Large intestine (tissue), 12 donors: ENCODE measurements at places on chromosomes 3 and 15.

GRCh38 chr3:116517308-116517707 lies 72.0 kb upstream of the LSAMP start:
- H3K36me3 ChIP-seq: no peaks in the 10 kb centered on the region
- no peaks in the 10 kb centered on the region for H3K27me3 ChIP-seq
- no peak overlapping the region for H3K27ac ChIP-seq
- no peaks in the 10 kb centered on the region for H3K4me1 ChIP-seq

- H3K4me1 ChIP-seq: peaks cover 12% of the 10 kb centered on the region
- H3K4me3 ChIP-seq: no peak overlapping the region
- no peaks in the 10 kb centered on the region for H3K36me3 ChIP-seq
- no peak for DNase-seq
These were observed 307.6 kb upstream of the SLITRK3 start for GRCh38 chr3:165503825-165504224.

DNA sequence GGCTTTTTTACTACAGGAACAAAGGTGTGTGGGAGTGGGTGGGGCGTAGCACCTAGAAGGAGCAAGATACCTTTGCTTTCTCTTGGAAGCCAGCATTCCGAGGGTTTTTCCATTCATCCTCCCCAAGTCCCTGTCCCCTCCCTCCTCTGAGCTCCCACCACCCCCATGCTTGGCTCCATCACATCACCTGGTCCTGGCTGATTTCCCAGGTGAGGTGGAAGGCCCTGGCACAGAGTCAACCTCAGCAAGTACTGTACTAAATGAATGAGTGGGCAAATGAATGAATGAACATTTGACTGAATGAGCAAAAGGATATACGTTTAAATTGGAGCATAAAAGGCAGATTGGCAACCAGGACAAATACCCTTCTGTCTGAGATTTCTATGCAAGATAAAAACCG lies 45.4 kb downstream of the DZIP1L start:
- no peak for DNase-seq

DNA sequence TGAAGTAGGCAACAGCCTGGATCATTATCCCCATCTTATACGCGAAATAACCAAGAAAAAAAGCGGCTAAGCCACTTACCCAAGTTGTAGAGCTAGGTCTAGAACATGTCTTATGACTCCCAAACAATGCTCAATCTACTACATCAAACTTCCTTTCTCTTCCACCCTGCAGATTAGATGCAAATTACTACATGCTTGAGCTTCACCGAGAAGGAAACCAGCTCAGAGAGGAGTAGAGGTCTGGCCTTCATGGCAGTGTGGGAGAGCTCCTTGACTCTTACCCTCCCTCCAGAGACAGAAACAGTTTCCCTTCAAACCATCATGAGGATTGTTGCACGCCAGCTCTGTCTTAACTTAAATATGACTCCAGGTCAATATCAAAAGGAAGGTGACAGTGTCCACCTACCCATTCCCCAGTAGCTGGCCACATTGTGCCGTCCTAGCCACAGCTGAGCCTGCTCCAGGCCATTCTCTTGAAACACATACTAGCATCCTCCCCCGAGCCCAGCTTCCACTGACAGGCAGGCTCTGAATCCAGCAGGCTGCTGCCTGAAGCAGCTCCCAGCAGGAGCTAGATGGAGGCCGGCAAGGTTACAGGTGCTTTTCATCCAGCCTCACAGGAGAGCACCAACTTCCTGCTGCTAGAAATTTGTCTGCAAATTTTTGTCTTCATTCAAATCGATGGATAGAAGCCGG lies 56.8 kb downstream of the CPN2 start:
- no peak overlapping the region for H3K4me3 ChIP-seq
- no peak overlapping the region for H3K27ac ChIP-seq
- no peak for DNase-seq
- no peaks in the 10 kb centered on the region for H3K36me3 ChIP-seq
- H3K27me3 ChIP-seq: no peaks in the 10 kb centered on the region

DNA sequence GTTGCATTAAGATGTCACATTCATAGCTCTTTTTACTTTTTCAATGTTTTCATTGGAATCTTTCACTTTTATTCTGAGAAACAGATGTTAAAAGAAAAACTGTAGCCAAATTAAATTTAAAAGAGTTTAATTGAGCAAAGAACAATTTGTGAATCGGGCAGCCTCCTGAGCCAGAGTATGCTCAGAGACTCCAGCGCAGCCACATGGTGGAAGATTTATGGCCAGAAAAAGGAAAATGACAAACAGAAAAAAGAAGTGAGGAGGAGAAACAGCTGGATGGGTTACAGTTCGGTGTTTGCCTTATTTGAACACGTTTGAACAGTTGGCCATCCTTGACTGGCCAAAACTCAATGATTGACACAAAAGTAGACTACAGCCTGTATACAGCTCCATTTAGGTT lies 33.8 kb upstream of the RAB11A start:
- no peaks in the 10 kb centered on the region for H3K27me3 ChIP-seq
- no peaks in the 10 kb centered on the region for H3K36me3 ChIP-seq
- no peak overlapping the region for H3K4me3 ChIP-seq
- no peak overlapping the region for H3K27ac ChIP-seq

GRCh38 chr15:99442252-99442897 lies 123.4 kb upstream of the MEF2A start:
- H3K27me3 ChIP-seq: peaks cover 3% of the 10 kb centered on the region
- no peak overlapping the region for H3K27ac ChIP-seq
- DNase-seq: peak; percentile 45
- H3K4me3 ChIP-seq: no peak overlapping the region
- no peaks in the 10 kb centered on the region for H3K4me1 ChIP-seq

DNA sequence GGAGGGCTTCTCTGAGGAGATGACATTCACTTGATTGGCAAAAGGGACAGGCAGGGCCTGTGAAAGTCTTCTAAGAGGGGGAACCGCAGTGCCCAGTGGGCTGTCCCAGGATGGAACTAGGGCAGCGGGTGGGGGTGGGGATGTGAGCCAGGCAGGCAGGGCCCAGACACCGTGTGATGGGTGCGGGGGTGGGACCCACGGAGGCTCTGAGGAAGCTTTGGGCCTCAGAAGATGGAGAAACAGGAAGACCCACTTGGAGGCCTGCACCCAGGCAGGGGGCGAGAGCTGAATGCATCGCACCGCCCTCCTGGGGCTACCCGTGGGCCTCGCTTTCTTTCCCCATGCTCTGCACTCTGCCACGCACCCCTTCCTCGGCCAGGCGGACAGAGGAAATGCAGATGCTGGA lies 32.9 kb upstream of the ACAD9 start:
- no peaks in the 10 kb centered on the region for H3K36me3 ChIP-seq
- H3K27ac ChIP-seq: no peak overlapping the region
- no peak for DNase-seq
- H3K4me3 ChIP-seq: no peak overlapping the region
- H3K27me3 ChIP-seq: no peaks in the 10 kb centered on the region

DNA sequence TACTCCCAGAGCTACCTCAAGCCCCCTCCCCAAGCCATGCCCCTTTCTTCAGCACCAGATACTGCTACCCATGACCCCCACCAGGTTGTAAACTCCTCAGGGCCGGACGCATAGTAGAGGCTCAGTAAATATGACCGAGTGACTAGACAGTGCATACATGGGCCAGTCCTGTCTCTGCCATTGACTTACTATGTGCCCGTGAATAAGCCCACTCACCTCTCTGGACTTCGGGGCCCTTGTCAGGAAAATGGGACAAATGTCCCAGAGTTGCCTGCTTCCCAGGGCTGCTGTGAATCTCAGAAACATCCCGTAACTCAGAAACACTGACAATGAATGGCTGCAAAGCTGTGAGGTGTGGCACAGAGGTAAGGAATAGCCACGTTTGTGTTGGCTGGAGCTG lies 48.2 kb upstream of the FGD5 start:
- H3K4me3 ChIP-seq: no peak overlapping the region
- no peaks in the 10 kb centered on the region for H3K4me1 ChIP-seq
- no peaks in the 10 kb centered on the region for H3K27me3 ChIP-seq
